ENCODE measurements at places on chromosomes 13 and 19.

DNA sequence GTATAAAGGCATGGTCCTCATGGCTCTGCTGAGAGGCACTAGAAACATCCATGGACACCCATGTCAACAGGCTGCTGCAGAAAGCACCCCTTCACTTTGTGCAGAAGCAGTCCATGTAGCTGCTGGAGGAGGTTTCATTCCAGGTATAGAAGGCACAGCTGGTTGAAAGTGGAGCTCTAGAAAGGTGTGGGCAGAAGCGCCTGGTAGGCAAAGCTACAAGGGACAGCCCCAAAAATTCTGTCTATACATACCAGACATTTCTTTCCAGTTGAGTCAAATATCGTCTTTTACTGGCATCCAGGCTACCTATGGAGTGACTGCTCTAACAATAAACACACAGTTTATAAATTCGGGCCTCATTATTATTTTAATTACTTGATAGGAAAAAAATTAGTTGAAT lies 129.3 kb downstream of the ENOX1 start:
- no peak for DNase-seq

DNA sequence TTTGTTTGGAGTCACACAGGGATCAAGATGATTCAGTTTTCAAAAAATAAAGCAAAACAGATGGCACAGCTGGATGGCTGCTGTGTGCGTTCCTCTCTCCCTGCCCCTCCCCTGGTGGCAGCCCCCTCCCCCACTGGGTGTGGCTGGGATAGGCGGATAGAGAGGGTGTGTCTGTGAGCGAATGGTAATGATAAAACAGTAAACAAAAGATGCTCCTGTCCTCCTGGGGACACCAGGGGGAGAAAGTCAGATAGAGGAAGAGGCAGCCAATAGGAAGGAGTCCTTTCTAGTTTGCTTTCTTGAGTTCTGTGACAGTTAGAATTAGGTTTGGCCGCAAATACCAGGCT lies 6.5 kb downstream of the TMEM255B start:
- no peak for DNase-seq

GRCh38 chr13:112443995-112444311 lies 67.8 kb downstream of the SPACA7 start:
- no peak for DNase-seq

DNA sequence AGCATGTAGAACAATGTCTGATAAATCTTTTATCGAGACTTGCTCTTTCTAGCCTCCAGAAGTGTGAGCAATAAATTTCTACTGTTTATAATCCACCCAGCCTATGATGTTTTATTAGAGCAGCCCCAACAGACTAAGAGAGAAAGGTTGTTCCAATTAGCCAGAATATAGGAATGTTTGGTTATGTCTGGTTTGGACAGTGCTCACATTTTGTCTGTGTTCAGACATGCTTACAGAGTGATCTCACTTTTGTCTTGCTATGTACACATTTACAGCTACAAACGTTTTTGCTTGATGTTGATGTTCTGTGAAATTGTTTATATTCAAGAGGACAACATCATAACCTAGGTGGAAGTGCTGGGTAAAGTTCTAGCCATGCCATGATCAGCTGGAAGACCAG lies 18.0 kb upstream of the EVI5L start:
- DNase-seq, result no peak

GRCh38 chr19:45443462-45444317 lies 20.0 kb upstream of the ERCC1 start:
- peak; percentile 46 for DNase-seq

- DNase-seq, result no peak
Observed at GRCh38 chr19:3360421-3361383, 5.7 kb upstream of the NFIC start.

DNA sequence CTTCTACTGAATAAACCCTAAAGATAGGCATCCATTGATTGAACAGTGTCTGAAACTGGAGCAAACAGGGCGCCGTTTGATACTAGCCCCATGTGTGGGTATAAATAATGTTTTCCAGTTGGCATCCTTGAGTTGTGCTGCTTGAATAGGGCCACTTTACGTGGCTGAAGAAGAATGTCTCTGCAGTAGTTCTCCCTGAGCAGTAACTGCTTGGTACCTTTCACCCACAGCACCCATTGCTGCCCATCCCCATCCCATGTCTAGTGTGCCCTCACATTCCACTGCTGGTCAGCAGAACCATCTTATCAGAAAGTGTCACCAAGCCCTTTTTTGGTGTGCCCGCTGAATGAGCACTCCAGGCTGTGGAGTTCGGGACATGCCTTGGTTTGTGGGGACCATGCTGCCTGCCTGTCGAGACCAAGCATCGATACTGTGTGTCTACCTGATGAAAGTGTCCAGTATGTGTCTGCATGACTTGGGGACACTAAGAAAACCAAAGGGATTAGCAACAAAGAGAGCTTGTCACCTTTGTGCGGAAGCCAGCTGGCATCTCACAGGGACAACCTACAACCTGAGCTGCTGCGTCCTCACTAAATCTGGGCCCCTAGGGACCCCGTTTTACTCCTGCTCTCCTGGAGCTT lies 162.0 kb downstream of the TM9SF2 start:
- no peak for DNase-seq

DNA sequence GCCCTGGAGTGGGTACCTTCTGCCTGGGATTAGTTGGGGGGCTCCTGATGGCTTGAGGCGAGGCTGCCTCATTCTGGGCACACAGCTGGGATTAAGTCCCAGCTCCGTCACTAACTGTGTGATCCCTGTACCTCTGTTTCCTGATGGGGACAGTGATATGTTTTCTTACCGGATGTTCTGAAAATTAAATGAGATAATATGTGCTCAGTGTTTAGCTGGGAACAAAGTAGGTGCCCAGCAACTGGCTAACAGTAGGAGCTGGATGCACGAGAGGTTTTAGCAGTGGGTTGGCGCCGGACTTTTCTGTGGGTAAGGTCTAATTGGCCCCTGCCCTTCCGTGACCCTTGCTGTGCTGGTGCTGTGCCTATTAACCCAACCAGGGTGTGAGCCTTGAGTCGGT lies 203.4 kb downstream of the URI1 start:
- no peak for DNase-seq

DNA sequence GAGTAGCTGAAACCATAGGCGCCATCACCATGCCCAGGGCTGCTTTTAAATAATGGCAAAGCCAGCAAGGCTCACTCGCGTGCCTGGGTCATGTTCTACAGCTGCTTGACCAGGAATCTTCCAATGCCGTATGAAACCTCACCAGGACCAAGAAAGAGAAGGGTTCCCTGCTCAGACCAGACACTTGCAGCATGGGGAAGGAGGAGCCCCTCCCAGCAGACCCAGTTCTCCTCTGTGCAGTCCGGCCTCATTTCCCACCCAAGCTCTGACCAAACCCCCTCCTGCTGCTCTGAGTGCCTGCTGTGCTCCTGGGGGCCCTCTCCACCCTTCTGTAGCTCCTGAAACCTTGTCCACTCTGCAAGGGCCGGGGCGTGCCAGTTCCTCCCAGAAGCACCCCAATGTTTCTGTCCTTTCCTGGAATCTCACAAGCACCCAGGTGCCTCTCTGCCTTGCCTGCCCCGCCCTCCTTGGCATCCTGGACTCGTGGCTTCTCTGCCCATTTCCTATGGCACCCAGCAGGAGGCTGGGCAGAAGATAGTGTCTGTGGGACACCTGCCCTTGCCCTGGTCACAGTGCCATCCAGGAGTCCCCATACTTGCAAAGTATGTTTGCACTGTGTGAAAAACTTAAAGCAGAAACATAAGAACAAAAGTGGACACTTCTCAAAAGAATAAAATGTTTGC lies 6.8 kb upstream of the SLC7A9 start:
- no peak for DNase-seq

DNA sequence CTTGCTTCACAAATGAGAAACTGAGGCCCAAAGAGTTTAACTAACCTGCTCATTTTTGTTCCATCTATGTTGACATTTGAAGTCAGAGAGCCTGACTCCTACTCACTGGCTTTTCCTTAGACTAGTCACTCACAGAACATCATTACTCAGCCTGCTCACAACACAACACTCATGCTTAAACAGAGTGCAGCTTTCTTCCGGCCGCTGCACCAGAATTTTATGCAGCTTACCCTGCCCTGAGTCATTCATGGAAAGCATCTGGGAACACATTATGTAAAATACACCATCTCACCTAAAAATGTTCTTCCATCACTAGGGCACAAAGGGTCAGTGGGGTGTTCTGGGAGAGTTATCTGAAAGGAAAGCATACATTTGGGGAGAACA lies 303.4 kb downstream of the SPRY2 start:
- DNase-seq, result no peak

DNA sequence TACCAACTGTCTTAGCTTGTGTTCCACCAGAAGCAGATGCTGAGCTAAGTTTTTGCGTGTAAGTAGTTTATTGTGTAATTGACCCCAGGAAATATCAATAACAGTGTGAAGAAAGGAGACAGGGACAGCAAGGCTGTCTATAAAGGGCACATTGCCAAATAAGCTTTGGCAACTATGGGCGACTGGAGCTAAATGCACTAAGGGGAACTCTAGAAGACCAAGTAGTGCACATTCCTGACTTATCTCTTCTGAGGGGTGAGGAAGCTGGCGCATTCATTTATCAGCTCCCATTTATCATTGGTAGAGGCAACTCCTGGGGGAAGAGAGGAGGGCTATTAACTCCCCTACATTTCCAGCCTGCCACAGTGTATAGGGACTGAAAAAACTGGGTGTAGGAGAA lies 135.0 kb downstream of the DLEU7 start:
- DNase-seq, result no peak

GRCh38 chr19:54448040-54448773 lies 792 bp upstream of the LENG8 start:
- DNase-seq, result peak; percentile 49

GRCh38 chr13:26424181-26424580 lies 133.3 kb upstream of the WASF3 start:
- no peak for DNase-seq

DNA sequence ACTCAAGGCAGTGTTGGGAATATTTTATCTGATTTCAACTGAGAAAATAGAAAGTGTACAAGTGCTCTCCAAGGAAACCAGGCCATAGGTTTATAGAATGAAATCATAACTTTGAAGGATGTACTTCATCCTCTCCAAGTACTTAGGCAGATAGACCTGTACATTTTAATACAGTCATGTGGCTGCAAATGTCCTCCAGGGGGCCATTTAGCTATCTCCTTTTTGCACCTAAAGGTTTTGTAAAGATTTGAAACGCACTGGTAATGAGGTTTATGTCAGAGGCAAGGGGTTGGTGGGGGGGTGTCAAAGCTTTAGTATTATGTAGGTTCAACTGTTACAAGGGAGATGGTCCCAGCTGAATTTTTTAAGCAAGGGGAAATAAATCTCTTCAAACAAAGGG lies 364.4 kb downstream of the DCT start:
- no peak for DNase-seq

DNA sequence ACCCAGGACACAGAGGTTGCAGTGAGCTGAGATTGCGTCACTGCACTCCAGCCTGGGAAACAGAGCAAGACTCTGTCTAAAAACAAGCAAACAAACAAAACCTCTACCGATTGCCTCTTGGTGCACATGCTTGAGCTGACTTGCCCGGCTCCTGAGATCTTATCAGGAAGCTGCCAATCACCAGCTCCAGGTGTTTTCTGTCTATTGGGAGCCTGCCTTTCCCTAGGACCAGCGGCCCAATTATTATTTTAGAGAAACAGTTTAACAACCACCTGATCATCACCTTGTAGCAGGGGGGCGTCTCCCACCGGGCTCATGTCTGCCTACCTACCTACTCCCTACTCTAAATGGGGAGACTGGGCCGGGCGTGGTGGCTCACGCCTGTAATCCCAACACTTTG lies 10.8 kb downstream of the CLEC4M start:
- DNase-seq, result no peak

DNA sequence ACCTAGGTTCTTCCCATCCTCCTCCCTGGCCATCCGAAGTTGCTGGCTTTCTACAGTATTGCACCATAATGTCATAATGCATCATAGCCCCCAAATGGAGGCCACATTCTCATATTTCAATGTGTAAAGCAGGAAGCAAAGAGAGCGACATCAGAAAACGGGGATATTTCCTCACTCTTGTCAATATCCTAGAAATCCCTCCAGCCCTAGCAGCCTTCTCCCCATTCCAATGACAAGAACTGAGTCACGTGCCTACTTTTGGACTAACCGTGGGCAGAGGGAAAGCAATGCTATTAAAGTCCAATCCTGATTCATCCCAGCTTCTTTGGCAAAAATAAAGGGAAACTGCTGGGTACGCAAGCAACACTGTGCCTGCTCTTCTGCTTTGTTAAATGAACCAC lies 4.3 kb upstream of the RAP2A start:
- DNase-seq, result no peak

GRCh38 chr19:14059652-14060155 lies 2.2 kb downstream of the PALM3 start:
- DNase-seq, result no peak

DNA sequence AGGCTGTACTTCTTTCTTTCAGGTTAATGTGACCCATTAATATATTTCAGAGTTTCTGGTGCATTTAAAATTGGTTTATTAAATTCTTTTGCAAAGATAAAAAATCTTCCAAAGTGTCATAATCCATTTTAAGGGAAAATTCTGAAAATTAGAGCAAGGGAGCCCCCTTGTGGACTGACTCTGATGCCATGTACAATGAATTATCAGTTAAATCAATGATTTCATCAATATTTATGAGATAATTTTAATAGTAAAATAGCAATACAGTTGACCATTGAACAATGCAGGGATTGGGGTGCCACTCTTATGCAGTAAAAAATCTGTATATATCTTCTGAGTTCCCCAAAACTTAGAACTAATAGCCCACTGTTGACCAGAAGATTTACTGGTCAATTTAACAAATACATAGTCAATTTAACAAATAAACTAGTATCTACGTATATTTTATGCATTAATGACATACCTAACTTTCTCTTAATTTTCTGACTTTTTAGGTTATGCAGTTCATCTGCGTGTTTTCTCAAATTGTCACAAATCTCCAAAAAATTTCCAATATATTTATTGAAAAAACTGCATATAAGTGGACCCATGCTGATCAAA lies 479.1 kb upstream of the MIR17HG start:
- no peak for DNase-seq

DNA sequence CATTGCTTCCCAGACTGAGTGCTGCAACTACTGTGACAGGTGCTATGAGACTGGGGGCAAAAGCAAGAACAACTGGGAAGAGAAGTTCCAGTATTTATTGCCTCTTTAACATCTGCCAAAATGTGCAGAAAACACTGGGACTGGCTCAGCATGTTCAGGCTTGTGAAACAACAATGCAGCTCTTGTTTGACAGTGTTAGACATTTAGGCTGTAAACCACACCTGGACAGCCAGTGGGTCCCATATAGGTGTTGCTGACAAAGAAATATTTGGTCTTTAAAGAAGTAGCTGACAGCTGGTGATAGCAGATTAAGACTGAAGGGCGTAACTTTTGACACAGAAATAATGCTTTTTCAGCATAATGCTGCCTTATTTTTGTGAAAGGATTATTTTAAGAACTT lies 88.1 kb downstream of the STOML3 start:
- no peak for DNase-seq

GRCh38 chr13:28820099-28821051 lies at the start of gene MTUS2:
Gene MTUS2 (plus strand): TSS chr13:28820339.
- no peak for DNase-seq

GRCh38 chr13:71067165-71067815 lies 799.7 kb downstream of the DACH1 start:
- DNase-seq, result peak; percentile 12

Data from DMS 273 treated with DMSO at 0.1 percent for 48 hours (cell line).